ENCODE measurements at places on chromosomes 1 and 21.

- no peak for DNase-seq
These were observed 8.4 kb upstream of the RBM8A start for GRCh38 chr1:145935708-145936107.

DNA sequence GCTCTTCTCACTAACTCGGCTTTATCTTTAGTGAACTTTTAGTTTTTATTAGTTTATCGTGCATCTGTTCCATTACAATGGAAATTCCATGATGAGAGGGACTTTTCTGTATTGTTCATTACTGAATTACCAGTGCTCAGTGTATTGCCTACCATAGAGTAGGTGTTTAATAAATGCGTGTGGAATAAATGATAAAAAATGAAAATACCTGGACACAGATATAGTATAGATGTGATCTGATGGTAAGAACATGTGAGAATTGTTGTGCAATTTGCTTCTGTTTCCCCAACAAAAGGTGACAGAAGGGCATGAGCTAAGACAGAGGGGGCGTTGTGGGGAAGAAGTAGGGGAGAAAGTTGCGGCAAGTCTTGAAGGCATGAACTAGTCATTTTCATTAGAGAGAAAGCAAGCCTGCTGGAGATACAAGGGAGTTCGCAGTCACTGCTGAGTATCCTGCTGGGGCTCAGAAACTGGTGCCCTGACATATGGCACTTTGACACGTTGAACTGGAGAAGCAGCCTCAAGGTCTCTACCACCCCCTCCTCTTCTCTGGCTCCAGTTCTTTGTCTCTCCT is 5.6 kb upstream of the COG2 start:
- no peak for DNase-seq

DNA sequence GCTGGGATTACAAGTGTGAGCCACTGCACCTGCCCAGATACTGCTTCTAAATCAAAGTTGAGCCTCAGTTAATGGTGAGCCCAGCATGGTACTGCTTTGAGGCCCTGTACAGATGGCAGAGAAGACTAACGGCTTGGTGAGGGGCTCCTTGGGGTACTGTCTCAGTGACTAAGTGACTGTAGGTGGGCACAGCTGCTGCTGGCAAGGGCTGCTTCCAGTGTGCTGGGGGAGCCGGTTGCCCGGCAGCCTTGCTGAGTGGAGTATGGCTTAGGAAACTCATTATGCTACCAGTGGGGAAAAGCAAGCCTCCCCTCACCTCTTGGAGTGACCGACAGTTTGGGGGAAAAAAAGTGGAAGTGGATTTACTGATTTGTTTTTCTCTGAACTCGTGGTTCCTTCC is 23.6 kb upstream of the ARHGEF10L start:
- DNase-seq: no peak

- DNase-seq: no peak
These were observed 106.3 kb downstream of the KCNT2 start for GRCh38 chr1:196501760-196502428.

- no peak for DNase-seq
These were observed 683 bp downstream of the LRRC8D start for GRCh38 chr1:89821322-89822108.

- DNase-seq: no peak
These were observed 363.0 kb upstream of the DUSP10 start for GRCh38 chr1:222104694-222105392.

DNA sequence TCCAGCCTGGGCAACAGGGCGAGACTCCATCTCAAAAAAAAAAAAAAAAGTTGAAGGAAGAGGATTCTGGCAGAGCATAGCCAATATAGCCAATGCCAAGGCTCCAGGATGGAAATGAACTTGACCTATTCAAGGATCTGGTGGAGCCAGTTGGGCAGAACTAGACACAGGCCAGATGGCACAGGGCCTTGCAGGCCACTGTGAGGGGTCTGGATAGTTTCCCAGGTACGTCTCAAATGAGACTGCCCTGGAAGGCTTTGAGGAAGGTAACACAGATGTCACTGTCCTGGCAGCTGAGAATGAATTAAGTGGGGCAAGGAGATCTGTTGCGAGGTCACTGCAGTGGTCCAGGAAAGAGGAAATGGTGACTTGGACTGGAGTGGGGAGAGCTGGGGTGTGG is 12.0 kb upstream of the ARHGEF19 start:
- no peak for DNase-seq

DNA sequence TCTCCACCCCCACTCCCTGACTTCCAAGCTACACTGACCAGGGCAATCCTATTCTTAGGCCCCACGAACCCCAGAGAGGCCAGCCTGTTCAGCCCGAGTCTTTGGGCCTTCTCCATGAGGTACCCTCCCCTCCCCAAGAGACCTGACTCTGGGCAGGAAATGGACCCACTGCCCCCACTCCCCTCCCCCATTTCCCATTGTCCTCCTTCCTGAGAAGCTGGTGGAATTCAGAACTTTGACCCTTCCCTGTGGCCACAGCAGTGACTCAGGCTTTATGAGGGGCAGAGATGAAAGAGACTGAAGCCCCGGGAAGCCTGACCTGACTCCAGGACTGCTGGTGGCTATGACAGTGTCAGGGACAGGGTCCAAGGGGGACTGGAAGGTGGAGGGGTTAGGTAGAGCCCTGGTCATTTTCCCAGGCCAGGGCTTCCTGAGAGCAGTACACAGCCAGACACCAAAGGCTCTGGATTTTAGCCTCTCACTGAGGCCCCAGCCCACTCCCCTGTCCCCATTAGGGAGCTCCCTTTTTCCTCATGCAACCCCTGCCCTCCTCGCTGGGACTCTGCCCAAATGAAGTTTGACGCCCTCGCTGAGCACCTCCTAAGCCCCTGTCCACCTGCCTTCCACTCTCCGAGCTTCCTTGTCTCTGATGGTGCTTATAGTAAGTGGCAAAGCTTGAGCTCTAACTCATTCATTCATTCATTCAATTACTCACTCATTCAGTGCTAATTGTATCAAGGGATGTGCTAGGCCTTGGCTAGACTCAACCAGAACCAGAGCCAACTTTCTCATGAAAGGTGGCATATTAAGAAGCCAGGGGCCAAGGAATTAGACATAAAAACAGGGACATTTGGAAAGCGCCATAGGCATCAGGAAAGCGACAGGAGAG is 3.0 kb downstream of the CRYBG2 start:
- DNase-seq: peak; percentile 46

DNA sequence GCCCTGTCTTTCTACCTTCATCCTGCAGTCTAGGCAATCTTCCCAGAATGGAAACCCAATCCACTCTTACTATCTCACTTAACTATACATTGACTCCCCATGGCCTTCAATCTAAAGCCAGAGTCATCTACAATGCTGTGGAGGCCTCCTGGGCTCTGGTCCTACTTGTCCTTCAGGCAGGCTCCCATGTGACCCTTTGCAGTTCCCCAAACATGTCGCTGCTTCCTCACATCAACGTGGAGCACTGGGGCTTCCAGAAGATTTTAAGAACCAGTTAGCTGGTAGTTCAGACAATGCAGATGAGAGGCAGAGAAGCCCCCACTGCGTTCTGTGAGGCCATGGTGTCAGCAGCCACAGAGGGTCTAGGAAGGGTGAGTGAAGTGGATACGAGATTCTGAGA is 18.6 kb downstream of the LYPD8 start:
- no peak for DNase-seq

- no peak for DNase-seq
These were observed 116.3 kb downstream of the PEX14 start for GRCh38 chr1:10591010-10591409.

DNA sequence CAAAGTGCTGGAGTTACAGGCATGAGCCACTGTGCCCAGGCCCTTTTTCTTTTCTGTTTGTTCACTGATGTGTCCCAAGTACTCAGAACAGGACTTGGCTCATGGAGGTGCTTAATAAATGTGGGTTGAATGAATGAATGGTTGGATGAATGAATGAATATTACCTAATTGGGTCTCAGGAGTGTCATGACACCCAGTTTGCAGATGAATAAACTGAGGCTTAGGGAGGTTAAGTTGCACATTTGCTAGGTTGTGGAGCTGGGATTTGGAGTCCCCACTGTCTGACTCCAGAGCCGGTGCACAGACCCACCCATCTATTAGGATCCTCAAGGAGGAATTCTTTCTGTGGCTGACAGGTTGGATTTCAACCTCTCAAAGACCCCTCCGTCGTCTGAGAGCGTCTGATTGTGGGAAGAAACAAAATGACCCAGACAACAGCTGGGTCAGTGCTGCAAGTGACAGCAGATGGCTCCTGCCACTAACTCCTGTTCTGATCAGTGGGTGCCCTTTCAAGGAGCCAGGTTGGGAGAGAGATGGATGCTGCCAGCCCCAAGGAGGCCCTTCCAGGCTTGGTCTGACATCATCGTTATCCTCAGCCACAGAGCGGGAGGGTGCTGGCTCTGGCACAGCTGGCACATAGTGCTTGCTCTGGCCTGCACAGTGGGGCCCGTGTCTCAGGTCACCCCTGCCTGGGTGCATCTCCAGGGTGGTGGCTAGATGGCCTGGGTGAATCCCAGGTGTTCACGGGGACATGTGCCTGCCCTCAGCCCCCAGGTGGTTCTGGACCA is 24.2 kb downstream of the ARHGEF10L start:
- DNase-seq: no peak

- DNase-seq: no peak
These were observed 7.1 kb upstream of the UBXN10 start for GRCh38 chr1:20178634-20179370.

GRCh38 chr1:228836427-228836826 is 101.1 kb downstream of the RHOU start:
- DNase-seq: no peak

DNA sequence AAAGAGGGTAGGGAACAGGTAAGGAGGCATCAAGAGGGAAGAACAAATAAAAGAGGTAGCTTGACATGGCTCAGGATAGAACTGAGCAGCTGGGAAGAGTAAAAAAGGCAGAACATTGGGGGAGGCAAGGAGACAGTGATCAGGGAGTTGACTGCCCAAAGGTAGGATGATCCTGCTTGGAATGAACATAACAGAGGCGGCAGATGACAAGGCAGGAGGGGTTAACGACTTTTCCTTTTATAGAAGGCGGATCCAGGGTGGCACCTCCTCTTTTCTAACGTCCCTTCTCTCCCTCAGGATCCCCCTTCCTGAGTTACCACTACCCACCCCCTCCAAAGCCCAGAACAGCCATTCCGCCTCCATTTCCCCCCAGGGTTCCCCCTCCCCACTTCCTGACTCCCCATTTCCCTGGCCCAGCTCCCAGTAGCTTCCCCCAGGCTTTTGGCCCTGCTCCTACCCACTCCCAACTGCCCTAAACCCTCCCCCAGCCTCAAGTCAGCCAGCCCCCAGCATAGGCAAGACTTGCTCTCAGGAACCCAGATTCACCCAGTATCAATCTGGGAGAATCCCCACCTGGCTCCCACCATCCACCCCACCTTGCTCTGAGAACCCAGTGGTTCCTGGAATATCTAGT is 769 bp upstream of the ADAMTS4 start:
- DNase-seq: no peak

DNA sequence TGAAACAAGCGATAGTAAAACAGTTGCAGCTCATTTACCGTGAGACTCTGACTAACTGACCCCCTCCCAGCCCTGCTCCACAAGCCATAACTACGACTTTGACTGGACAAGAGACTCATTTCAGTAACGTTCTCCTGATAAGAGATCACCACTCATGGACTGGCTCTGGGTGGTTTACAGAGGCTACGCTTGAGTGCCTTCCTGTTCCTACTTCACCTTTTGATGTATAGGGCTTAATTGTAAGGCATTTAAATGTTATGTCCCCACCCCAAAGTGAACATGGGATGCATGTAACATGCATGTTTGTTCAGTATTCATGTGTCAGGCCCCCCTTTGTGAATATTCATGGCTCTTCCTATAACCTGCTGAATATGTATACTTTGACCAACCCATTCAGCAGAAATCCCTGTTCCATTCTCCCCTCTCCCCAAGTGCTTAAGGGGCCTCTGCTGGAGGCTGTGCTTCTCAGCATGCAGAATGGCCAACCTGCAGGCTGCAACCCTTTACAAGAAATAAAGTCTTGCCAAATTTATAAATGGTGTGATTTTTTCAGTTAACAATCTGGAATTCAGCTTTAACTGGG is 50.7 kb upstream of the SPOCD1 start:
- no peak for DNase-seq

GRCh38 chr1:235018720-235019444 is 109.8 kb downstream of the TOMM20 start:
- DNase-seq: no peak

DNA sequence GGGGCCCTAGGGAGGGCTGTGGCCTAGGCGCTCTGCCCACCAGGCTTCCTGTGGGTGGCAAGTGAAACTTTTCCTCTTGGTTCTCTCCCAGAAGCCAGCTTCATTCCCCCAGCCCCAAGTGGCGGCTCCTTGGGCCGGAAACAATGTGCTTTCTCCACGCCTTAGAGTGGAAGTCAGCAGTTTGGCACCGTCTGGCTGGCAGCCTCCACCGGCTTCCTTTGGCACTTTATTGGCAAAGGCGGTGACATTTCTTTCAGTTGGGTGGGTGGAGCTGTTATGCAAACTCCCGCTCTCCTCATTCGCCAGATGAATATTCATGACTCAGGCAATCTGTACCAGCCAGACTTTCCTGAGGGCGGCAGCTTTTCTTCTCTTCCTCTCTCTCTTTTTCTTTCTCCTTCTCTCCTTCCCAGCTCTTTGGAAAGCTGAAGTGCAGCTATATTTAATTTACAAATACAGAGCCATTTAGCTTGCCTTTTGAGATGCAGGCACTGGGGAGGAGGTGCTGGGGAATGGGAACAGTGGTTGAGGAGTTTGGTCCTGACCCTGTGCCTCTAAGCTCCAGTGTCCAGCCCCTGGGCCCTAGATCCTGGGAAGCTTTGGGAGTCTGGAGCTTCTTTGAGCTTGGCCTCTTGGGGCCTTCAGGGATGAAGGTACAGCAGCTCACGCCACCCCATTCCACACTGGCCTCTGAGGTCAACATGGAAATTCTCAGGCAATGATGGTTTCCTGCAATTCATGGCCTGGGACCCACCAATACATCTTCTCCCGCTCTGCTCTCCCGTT is 67.8 kb upstream of the POU3F1 start:
- DNase-seq: no peak

DNA sequence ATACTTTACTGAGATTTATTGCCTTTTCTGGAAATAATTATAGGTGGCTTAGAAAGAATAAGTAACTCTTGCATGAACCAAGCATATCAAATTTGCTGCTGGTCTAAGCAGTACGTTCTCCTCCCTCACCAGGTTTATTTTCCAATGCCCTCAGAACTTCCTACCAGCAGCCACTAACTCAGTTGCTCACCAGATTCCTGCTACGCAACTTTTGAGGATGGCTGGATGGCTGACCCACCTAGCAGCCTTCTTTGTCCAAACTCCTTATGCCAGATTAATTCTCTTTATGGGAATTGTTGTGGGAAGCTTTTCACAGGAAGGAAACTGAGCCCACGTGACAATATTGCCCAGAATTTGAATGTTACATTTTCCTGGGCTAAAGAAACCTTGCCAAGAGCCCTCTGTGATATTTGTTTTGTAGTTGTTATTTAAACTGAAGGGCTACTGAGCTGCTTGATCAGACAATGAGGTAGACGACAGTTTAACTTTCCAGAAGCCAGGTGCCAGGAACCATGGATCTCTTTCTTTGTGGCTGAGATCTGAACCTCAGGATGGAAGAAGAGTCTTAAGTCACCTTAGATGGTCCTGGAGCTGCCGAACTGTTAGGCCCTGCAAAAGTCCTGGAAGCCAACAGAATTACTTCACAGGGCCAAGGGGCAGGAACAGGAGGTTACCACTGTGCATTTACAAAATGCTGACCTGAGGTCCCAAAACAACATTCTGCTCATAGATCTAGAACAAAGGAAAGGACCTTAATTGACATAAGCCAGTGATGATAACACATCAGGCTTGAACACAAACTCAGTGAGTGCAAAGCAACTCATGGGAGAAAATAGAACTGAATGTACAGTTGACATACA is 85.5 kb upstream of the ATP1A1 start:
- no peak for DNase-seq

Measured in pulmonary artery endothelial cell (primary cell).